ENCODE measurements at places on chromosomes 3 and 15.

GRCh38 chr3:42451546-42452230 lies 41.3 kb upstream of the LYZL4 start:
- no peak for DNase-seq

- DNase-seq, result no peak
Measured at GRCh38 chr15:64503640-64504039, 43.3 kb downstream of the ZNF609 start.

DNA sequence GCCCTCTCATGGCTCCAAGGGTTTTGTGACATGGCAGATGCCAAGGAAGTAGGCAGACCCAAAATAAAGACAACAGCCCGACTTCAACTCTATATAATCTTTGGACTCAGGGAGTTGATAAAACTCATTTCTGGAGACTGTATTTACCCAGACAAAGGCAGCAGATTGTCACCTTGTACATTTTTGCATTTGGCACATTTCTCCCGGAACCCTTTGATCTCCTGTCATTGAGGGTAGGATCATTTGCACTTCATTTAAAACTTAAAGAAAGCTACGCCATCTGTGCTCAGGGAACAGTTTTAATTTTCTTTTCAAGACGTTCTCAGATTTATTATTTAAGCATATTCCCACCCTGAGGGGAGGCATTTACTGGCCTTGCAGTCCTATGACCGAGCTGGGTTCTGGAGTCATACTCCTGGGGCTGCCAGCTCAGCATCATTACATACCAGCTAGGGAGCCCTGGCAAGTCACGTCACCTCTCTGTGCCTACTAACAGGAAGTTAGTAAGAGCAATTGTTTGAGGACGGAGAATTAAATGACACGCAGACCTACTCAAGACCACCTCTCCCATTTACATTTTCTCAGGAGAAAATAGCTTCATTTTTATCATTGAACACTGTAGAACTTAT lies 5.9 kb downstream of the CDCP1 start:
- DNase-seq, result no peak

DNA sequence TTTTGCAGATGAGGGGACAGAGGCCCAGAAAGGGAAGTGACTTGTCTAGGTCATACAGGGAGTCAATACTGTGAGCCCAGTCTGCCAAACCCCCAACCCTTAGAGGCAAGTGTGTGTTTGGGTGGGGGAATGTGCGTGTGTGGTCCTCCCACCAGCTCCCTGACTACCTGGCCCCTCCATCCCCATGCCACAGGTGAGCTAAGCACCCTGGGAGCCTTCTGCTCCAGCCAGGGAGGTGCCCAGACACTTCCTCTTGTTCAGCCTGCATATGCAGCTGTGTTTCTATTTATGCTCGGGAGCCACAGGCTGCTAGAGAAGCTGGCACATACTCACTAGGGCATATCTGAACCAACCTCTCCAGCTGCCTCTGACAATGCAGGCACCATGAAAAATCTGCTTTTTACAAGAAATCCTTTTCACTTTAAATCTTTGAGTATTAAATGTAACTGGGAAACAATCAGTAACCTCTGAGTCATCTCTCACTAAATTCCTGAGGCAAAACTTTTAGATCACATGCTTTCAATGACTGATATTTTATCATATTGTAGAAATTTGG lies 20.7 kb downstream of the TBC1D2B start:
- DNase-seq, result peak; percentile 26

DNA sequence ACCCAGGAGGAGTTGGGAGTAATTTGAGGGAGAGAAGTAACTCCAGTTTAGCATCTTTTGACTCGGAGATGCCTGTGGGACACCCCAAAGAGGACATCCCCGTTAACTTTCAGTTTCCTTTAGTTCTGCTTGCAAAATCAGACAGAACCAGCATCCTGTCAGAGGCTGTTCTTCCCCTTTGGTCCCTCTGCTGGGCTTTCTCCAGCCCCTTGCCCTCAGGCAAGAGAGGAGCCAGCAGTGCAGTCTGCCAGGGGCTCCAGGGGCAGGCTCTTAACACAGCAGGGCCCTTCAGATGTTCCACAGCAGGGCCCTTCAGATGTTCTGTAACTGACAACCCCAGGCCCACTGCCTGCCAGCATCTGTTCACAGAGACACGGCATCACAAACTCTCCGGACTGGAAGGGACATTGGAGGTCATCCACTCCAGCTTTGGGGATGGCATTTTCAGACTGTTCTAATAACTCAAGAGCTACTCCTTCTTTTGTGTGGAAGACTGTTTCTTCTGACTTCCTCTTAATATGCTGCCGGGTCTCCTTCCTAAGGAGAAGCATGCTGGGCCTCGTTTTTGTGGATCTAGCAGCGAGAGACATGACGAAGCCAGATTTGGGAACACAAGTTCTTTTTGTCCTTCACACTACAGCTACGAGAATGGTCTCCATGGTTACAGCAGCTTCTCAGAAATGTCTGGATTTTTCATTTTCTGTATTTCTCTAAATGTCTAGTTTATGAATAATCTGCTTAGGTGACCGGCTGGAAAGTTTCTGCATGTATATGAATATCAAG lies 51.9 kb downstream of the KY start:
- DNase-seq, result no peak

- DNase-seq, result peak; percentile 57
Measured at GRCh38 chr3:14508966-14509795, 31.0 kb downstream of the GRIP2 start.

GRCh38 chr15:38216763-38217162 lies 35.9 kb upstream of the SPRED1 start:
- no peak for DNase-seq

DNA sequence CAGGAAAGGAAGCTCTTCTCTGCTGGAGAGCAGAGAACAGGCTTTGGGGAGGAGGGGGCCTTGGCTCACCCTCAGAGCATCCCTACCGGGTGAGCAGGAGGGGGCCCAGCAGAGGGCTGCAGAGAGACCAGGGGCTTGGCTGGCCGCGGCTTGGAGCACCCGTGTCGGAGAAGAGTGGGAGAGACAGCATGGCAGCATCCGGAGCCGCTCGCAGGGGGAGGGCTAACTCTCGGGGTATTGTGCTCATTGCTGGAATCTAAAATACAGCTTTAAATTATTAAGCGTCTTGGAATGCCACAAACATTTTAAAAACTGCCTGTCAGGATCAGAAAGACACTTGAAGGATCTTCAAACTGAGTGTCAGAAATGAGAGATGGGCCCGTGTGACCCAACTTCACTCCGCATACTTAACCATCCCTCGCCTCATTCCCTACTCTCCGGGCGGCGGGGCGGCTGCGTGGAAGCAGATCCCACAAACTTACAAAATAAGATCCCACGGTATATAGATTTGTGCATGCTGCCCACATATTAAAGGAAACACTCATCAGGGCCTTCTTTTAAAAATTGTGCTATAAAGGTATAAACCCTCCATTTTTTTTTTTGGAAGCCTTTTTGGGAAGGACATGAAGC lies 53.9 kb downstream of the EIF4E3 start:
- no peak for DNase-seq

DNA sequence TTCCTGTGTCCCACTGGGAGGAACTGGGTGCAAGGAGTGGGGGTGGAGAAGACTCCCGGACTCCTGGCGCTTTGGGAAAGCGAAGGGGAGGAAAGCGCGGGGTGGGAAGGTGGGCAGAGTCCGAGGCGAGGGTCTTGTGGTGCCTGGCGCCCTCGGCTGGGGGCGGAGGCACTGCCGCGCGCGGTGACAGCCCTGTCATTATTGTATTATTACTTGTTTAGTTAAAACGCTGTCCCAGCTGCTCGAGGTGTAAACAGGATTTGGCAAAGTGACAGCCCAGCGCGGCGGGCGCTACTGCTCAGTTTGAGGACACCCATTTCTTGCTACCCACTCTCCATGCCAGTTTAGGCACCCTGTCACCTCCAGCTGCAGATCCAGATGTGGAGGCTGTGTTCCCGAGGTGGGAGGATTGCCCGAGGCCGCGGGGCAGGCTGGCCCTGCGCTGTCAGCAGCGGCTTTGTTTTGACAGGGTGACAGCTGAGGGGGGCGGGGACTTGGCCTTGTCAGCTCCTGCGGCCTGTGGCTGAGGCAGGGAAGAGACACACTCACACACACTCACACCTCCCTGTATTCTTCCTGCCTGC lies 1.0 kb downstream of the KAT2B start:
- DNase-seq, result peak; percentile 89

GRCh38 chr3:58006661-58007060 lies 1.6 kb upstream of the FLNB start:
- no peak for DNase-seq

DNA sequence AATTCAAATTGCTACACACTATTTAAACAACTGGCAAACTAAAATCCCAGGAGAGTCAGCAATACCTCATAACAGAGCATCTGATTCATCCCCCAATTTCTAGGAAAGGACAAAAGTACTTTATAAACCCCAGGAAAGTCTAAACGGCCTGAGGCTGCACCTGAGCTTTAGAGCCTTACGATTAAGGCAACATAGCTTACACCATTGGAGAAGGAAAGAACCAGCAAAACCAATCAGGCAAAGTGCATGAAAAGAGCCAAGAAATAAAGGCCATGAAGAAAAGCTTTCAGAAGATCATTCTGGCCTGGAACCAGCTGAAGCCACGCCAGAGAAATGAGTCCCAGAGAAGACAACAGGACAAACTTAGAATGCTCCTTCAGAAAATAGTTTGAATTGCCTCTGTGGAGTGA lies 48.1 kb downstream of the PTPN9 start:
- peak; percentile 3 for DNase-seq

DNA sequence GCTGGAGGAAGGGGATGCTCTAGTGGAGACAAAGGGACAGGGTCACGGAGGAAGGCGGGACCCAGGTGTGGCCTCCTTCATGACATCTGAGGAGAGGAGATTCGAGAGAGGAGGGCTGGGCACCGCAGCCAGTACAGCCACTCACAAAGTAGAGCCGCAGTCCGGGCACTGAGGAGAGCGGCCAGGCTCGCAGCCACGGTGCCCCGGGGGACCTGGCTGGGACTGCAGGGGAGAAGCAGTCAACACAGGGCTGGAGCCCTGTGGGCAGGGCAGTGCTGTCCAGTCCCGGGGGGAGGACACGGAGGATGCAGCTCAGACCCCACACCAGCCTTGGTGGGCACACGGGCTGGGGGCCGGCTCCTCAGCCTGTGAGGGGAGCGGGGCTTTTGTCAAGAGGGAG lies 40.3 kb downstream of the HMCES start:
- DNase-seq, result no peak

DNA sequence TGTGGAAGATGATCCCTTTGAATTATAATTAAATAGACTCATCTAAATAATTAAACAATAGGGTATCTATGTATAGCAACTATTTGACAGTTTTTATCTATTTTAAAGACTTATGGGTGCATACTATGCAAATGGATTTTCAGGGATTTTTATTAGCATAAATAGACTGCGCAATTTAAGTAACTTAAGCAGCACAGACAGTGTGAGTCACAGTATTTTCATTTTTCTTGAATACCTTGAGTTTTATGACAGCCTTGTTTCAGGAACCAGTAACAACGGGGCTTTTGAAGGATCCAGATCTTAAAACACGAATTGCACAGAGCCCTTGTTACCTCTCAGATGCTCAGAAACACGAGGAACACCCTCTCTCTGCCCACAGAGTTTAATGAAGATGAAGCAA lies 175.5 kb upstream of the CD96 start:
- no peak for DNase-seq

DNA sequence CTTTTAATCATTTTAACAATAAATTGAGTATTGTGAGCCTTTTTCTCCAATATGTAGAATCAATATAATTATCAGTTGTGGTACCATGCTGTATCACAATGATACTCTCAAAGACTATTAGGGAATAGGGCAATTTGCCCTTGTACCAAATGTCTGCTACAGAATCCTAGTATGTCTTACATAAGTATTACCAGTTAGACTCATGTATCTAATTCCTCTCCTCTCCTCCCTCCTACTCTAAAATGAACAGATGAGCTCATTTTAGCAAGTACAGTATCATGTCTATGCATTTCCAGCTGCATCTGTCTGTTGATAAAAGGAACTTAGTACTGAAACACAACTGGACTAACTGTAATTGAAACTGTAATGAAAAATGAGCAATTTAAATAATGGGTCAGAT lies 124.3 kb upstream of the ATP11B start:
- no peak for DNase-seq

- DNase-seq, result no peak
Measured at GRCh38 chr3:30622790-30623189, 16.4 kb downstream of the TGFBR2 start.

DNA sequence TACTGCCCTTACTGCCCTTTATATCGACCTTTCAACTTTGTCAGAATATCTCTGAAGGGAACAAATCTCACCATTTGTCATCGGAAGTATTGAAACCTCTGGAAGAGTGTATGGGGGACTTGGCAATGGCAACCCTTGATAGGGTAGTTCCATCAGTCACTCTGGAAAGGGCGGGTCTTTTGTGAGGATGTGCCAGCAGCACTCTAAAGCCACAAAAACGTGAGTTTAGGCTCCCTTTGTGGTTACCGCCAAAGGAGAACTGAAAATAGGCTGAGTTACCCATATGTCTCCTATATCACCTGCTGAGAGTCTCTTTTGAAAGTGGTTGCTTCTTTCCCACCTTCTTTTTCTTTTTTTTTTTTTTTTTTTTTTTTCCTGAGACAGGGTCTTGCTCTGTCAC lies 296.8 kb upstream of the CHRM5 start:
- DNase-seq, result no peak

DNA sequence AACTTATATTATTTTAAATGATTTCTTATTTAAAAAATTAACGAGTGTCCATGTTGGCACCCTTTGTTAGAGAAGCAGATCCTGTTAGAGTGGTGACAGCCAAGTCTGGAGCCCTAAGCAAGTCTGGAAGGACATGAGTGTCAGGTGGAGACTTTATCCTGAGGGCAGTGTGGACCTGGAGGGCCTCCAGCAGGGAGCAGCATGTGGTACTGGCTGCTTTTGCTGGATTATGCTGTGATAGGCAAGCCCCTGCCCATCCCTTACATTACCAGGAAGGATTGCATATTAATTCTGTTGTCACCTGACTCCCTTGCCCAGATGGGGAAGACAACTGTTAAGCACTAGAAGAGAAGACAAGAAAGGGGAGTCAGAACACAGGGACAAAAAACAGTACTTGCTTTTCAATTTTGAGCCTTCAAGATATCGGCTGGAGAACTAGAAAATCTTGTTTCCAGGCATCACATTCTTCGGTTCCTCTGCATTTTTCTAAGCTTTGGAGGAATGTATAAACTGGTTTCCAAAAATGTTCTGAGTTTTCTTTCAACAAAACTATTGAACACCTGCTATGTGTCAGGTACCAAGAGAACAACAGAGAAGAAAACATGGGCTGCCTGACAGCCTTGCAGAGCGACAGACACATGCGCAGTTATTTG lies 22.7 kb downstream of the ZNF860 start:
- no peak for DNase-seq

DNA sequence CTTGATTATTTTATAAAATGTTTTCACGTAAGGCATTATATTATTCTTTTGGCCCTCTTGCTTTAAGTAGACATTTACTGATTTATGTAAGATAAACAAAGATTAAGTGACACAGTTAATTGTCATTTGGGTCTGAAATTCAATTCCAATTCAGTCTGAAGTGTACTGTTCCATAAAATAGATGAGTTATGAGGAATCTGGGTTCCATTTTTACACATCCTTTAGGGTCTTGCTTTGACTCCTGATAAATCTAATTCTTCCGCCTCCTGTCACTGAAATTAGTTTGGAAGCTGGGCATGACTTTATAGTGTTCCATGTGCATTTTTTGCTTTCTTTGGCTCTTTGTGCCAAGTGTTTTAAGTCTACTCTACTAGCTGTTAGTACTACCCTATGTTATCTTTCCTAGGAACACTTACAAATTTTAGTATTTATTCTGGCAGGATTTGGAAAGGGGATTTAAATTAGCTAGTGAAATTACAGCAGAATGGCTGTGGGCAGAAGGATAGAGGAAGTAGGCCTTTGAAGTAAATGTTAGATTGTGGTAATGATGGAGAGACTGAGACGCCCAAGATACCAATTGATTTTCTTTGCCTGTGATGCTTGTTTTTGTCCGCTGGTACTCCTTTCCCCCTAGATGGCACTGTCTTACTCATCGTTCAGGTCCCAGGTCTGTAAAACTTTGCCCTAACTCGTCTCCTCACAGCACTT lies 14.3 kb downstream of the ARL8B start:
- no peak for DNase-seq
